ENCODE measurements at places on chromosomes 4 and X.

DNA sequence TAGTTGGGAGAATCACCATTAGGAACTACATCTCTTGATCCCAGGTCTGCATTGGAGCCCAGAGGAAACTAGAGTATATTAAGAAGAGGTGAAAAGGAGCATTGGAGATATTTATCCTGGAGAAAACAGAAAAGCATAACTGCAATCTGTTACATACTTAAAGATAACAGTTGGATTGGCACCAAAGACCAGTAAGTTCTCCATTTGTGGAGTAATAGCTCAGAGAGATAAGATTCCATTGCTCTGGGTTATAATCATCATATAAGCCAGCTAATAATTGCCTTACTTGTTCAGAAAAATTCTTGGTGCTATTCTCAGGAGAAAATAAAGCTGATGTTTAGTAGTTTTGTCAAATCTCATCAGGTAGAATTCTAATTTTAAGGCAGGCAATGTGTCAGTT lies 20.6 kb downstream of the GRPR start:
- DNase-seq: no peak

DNA sequence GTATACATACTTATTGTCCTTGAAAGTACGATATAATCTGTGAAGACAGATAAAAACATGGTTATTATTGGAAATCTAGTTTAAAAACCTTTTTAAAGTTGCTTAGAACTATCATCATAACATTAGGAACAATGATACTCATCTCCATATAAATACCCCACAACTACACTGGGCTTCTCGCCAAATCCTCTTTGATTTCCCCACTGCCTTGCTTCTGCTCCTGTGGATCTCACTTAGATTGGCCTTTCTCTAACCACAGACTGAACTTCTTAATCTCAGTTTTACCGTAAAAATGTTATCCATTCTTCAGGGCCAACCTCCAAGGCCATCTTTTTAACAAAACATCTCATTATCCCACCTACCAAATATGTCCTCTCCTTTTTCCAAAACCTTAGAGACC lies 77.6 kb downstream of the PRKG2 start:
- DNase-seq: no peak

GRCh38 chr4:48804584-48805301 lies 24.7 kb upstream of the FRYL start:
- DNase-seq: no peak

DNA sequence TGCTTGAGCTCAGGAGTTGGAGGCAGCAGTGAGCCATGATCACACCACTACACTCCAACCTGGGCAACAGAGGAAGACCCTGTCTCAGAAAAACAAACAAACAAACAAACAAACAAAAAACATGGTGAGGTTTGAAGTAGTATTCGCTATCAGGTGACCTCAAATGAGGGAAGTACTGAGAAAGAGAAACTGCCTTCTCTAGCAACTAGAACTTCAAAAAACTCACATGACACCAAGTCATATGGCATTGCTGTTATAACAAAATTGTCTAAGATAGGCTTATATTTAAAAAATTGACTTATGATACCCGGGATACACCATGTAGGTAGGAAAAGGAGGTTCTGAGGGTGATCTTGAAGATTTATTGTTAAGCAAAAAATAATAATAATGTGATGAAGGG lies 10.3 kb downstream of the MPP1 start:
- no peak for DNase-seq

DNA sequence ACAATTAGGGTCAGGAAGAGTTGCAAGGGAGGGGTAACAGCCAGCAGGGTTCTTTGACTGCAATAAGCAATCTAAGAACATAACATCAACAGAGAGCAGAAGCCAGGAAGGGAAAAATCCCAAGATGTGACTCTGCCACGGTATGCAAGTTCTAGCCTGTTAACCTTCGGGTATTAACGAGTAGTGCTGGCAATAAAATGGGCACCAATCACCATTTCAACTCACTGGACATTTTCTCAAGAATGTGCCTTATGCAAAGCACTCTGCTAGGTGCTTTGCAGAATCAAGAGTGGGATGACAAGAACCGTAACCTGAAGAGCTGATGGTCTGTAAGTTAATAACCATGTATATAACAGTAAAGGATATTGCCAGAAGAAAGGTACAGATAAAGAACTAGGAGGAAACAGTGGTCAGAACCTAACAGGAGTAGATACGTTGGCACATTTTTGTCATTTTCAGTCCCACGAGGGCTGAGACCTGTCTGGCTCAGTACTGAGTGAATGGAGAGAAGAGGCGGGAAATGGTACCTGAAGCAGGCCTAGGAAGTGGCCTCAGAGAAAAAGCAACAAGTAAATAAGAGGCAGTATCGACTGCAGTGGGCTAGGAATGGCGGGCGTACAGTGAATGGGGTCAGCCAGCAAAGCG lies 2.7 kb downstream of the ELOVL6 start:
- peak; percentile 22 for DNase-seq

GRCh38 chr4:109589119-109589518 lies 29.1 kb downstream of the MCUB start:
- DNase-seq: no peak

GRCh38 chr4:110196206-110196870 lies 2.1 kb downstream of the ELOVL6 start:
- DNase-seq: peak; percentile 36

GRCh38 chr4:10606483-10607155 lies 77.9 kb downstream of the CLNK start:
- no peak for DNase-seq

GRCh38 chrX:48700951-48701653 lies 4.6 kb downstream of the SUV39H1 start:
- no peak for DNase-seq

DNA sequence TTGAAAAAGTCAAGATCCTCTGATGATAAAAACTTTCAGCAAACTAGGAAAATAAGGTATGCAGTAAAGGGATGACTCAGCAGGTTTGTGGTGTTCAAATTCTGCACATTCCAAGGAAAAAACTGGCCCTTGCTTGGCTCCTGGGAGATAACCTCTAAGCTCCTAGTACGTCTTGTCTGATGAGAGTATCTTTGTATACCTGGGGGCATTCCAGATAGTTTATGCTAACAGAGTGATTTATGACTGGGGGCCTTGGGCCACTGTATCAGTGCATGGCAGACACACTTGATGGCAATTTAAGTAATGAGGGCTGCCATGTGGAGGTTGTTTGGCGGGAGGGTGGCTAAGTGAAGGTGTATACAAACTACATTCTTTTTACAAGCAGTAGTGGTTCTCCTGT lies 56.9 kb downstream of the NSG1 start:
- DNase-seq: no peak

- no peak for DNase-seq
These were observed 157.5 kb upstream of the ATP6AP2 start for GRCh38 chrX:40423299-40423698.

- no peak for DNase-seq
These were observed 34.2 kb upstream of the MXRA5 start for GRCh38 chrX:3380603-3381002.

Data from CD4-positive, alpha-beta T cell treated with Interleukin-21 for 1 hour (primary cell).